ENCODE measurements at places on chromosomes 2 and 18. TPM values are rescaled to one million over a fixed set of nuclear protein-coding genes. Genes with fewer than 3 reads are reported as not detected.

TGFA gene
- total RNA-seq, result 5.5 TPM

DOK6 gene
- total RNA-seq, result not detected

HSBP1L1 gene
- total RNA-seq, result 13.9 TPM

TCF7L1 gene
- total RNA-seq, result 10.4 TPM

CDH2 gene
- 43.1 TPM for total RNA-seq

VIT gene
- not detected for total RNA-seq

DSG3 gene
- not detected for total RNA-seq

CD8A gene
- 0.60 TPM for total RNA-seq

CASP10 gene
- total RNA-seq, result 1.8 TPM

HRH4 gene
- not detected for total RNA-seq

TDRD15 gene
- total RNA-seq, result not detected

ABCB11 gene
- not detected for total RNA-seq

BCL11A gene
- 0.02 TPM for total RNA-seq

IL36G gene
- total RNA-seq, result not detected

ARHGEF4 gene
- 7.4 TPM for total RNA-seq

SERPINB3 gene
- total RNA-seq, result not detected

SLC19A3 gene
- 2.9 TPM for total RNA-seq

GTF2A1L gene
- not detected for total RNA-seq

SIX2 gene
- total RNA-seq, result 0.97 TPM

CD8B2 gene
- not detected for total RNA-seq

GDF7 gene
- 0.09 TPM for total RNA-seq

SNTG2 gene
- total RNA-seq, result not detected

SYT4 gene
- total RNA-seq, result not detected

LAMA3 gene
- 55.8 TPM for total RNA-seq

KCTD18 gene
- total RNA-seq, result 10.0 TPM

SERPINB10 gene
- not detected for total RNA-seq

IKZF2 gene
- total RNA-seq, result 0.27 TPM

PLGLB2 gene
- total RNA-seq, result 0.23 TPM

TMEM17 gene
- total RNA-seq, result 4.6 TPM

SKOR2 gene
- total RNA-seq, result not detected

ANKRD62 gene
- not detected for total RNA-seq

BOLL gene
- total RNA-seq, result not detected

RSAD2 gene
- 0.53 TPM for total RNA-seq

SERPINB2 gene
- not detected for total RNA-seq

DBI gene
- total RNA-seq, result 537 TPM

SIX3 gene
- 1.9 TPM for total RNA-seq

UBR3 gene
- total RNA-seq, result 9.6 TPM

CRYGC gene
- not detected for total RNA-seq

SPC25 gene
- 15.8 TPM for total RNA-seq

MYOM1 gene
- 0.30 TPM for total RNA-seq

PID1 gene
- 4.0 TPM for total RNA-seq

EMILIN1 gene
- total RNA-seq, result 0.47 TPM

DCC gene
- total RNA-seq, result not detected

GKN2 gene
- 2.2 TPM for total RNA-seq

SLC30A3 gene
- total RNA-seq, result 2.1 TPM

TMX3 gene
- total RNA-seq, result 26.1 TPM

TBR1 gene
- not detected for total RNA-seq

MARCO gene
- total RNA-seq, result 0.08 TPM

ALLC gene
- not detected for total RNA-seq

KIAA2012 gene
- not detected for total RNA-seq

MOGAT1 gene
- total RNA-seq, result not detected

RAX gene
- not detected for total RNA-seq

HOXD13 gene
- total RNA-seq, result 0.27 TPM

C2orf81 gene
- total RNA-seq, result 3.0 TPM

MAPRE2 gene
- 12.3 TPM for total RNA-seq

TIGD1 gene
- 4.9 TPM for total RNA-seq

CYP1B1 gene
- 4.2 TPM for total RNA-seq

STRN gene
- 11.1 TPM for total RNA-seq

Data from A549 treated with Mapracorat at 1 μM for 4 hours (cell line).